ENCODE measurements at places on chromosomes 5 and 9.

DNA sequence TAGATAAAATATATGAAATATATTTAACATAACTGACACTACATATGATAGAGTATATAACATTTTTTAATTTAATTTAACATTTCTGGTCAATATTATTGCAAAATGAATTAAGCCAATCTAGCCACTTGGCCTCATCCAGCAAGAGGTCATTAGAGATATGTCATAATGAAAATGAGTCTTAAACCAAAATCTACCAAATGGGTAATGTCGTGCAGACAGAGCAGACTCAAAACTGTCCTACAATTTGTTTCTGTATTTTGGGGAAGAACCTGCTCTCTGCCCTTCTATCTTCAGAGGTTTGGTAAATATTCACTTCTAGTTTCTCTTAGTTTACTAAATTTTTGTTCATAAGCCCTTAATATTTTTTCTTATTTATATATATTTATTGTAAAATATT is 61.4 kb downstream of the ARHGEF28 start:
- DNase-seq: no peak

DNA sequence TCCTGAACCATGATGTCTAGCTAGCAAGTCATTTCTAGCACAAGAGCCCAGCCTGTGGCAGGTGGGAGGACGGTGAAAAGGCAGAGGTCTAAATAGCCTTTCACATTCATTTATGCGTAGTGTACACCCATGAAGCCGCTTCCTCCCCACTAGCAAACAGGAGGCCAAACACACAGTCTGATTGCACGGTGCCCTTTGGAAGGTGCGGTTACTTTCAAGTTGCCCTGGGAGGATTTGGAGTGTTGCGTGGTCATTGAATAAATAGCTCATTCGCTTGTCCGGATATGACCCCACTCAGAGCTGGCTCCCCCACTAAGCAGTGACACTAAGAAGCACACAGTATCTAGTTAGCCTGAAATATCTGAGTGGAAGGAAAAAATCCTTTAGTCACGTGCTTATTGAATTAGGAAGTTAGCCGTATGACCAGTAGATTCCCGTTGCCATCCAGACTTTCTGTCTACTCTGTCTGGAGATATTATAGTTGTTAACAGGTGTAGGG is 664 bp upstream of the ARSB start:
- no peak for DNase-seq

- DNase-seq: no peak
Measured at GRCh38 chr5:109907731-109908130, 218.0 kb downstream of the MAN2A1 start.

DNA sequence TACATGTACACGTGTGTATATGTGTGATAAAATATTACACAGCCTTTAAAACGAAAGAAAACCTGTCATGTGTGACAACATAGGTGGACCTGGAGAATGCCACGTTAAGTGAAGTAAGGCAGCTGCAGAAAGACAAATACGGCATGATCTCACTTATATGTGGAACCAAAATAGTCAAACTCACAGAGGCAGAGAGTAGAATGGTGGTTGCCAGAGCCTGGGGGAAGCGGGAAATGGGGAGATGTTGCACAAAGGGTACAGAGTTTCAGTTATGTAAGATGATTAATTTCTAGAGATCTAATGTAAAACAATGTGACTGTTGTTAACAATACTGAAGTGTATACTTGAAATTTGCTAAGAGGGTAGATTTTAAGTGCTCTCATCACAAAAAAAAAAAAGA is 34.8 kb downstream of the ADAMTS12 start:
- DNase-seq: no peak

GRCh38 chr5:150106674-150107426 is 20.5 kb upstream of the CSF1R start:
- DNase-seq: no peak

DNA sequence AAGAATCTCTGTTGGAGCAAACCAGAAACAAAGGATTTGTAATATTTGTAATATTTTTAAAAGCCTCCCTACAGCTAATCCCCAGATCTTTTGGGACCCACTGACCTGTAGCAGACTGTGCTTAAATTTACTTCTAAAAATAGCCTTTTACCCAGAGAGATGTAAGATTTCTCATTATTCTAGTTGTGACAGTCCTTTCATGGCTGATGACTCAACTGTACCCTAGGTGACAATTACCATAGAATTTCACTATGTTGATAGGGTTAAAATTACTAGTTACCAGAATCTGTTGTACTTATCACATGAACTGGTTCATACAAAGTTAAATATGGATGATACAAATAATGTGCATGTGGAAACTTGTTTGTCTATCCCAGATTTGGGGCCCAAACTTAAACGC is 543.9 kb upstream of the SEMA6A start:
- no peak for DNase-seq

DNA sequence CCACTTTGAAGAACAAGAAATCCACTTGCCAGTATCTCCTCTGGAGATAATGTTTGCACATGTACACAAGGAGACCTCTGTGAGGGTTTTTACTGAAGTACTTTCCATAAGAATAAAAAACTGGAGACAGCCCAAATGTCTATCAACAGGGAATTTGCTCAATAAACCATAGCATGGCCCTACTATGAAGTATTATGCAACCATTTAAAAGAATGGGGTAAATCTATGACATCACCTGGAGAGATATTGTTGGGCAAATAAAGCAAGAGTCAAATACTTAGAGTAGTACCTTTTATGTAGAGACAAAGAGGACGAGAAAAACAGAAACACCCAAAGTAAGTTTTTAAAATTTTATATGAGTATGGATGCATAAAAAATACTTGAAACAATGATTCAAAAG is 23.9 kb upstream of the MVB12B start:
- no peak for DNase-seq

DNA sequence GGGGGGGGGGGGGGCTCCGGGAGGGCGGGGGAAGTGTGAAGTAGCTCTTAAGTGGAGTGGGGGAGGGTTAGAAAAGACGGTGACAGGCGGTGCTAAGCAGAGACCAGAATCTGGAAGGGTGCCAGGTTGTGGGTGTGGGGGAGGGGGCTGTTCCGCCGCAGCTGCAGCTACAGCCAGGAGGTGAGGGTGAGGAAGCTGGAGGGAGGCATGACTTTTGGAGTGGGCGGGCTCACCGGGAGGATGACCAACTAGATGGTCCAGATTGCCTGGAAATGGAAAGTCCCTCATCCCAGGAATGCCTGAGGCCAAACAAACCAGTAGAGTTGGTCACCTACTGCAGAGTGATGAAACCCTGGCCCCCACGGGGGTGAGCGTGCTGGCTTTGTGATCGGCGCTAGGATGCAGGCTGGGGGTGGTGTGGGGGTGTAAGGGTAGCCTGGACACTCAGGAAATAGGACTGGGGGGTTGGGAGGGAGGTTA is 158.1 kb upstream of the SHB start:
- DNase-seq: peak; percentile 71
